Metanephros (tissue), 2 donors: ENCODE measurements at places on chromosomes 1 and 21. TPM values are rescaled to one million over a fixed set of nuclear protein-coding genes. Genes with fewer than 3 reads are reported as not detected.

Gene KPRP
- not detected for total RNA-seq

Gene LPAR3
- 2.0 TPM for total RNA-seq

Gene CCDC181
- total RNA-seq: 1.5 TPM

Gene SHISA4
- 28.4 TPM for total RNA-seq

Gene ADGRL4
- 26.0 TPM for total RNA-seq

Gene UTS2
- total RNA-seq: not detected

Gene KIF26B
- total RNA-seq: 81.2 TPM

Gene TMEM240
- total RNA-seq: 6.3 TPM

Gene TPM3
- 116 TPM for total RNA-seq

Gene ST6GALNAC3
- 49.0 TPM for total RNA-seq

Gene IVL
- 0.35 TPM for total RNA-seq

Gene CDK18
- total RNA-seq: 22.9 TPM

Gene FAM72A
- 3.2 TPM for total RNA-seq

Gene LINGO4
- total RNA-seq: 0.47 TPM

Gene GIPC2
- 7.5 TPM for total RNA-seq

Gene LRRC71
- total RNA-seq: 0.35 TPM

Gene ESPN
- total RNA-seq: 9.3 TPM

Gene NBPF20
- 4.1 TPM for total RNA-seq
